GM19239 (cell line): ENCODE measurements at places on chromosomes 3 and 15.

GRCh38 chr3:120416868-120417267, 33.9 kb downstream of the FSTL1 start:
- peak; percentile 6 for DNase-seq

DNA sequence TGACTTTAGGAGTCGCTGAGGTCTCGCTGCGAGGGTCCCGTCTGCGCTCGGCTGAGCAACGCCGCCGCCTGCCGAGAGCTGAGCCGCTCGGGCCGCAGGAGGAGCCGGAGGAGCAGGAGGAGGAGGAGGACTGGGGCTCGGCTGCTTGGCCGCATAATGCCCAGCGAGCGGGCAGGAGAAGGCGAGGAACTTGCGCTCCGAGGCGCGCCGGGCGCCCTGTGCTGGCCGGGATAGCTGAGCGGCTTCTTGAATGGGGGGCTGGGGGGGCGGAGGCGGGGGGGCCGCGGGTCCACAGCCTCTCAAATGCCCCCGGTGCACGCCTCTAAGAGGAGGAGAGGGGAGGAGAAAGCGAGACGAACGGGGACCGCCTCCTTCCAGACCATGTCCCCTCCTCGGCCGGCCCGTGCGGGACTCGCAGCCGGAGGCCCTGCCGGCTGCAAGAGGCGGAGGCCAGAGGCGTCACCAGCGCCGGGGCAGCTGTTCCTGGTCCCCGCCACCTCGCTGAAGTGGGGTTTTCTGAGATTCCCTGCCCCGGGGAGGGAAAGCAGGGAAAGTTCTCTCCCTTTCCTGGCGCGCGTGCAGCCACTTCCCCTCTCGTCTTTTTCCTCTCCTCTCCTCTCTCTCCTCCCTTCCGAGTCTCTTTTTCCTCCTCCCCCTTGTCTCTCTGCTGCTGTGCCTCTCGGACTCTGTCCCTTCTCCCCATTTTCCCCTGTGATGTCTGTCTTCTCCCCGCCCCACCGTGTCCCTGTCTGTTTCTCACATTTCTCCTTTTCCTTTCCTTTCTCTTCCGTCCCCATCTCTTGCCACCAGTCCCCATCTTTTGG, at the start of gene ADAMTS9:
Gene ADAMTS9, minus strand, starts transcription at position 220 of the 824 bp plus-strand sequence. CDS start 343 bp downstream, outside the sequence.
- no peak for DNase-seq

DNA sequence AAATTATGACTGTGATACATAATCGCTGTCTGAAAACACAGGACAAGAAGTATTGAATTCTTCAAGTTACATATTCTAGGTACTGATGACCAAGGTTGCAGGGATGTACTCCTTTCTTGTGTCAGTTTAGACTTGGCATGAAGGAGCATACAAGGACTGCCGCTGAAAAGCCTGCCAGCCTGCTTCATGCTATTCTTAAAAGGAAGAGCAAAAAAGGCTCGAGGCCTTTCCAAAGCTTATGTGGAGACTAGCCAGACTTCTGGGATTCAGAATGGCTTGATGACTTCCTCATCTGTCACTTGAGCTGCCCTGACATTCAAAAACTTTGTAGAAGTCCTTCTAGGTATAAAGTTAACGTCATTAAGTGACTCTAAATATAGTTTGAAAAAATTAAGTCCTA, 92.0 kb downstream of the CADM2 start:
- no peak for DNase-seq

DNA sequence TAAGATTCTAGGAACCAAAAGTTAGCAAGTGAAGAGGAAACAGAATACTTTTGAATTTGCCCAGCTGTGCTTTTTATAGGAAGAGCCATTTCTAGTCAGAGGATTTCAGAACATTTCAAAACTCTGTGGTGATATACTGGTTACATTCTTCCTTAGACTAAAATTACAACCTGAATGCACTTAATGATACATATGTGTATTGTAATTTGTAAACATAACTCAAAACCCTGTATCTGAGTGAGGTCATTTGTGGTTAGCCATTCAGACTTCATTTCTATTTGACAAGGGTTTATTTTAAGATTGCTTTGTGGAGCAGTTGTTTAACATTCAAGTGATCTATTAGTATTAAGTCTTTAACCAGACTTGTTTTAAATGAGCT, 59.4 kb upstream of the TRIM71 start:
- no peak for DNase-seq

GRCh38 chr3:85498177-85498576, 539.4 kb downstream of the CADM2 start:
- DNase-seq: no peak

GRCh38 chr3:11552289-11553264, 91.1 kb downstream of the VGLL4 start:
- no peak for DNase-seq

- DNase-seq: no peak
Measured at GRCh38 chr3:69791106-69791505, 51.8 kb downstream of the MITF start.

DNA sequence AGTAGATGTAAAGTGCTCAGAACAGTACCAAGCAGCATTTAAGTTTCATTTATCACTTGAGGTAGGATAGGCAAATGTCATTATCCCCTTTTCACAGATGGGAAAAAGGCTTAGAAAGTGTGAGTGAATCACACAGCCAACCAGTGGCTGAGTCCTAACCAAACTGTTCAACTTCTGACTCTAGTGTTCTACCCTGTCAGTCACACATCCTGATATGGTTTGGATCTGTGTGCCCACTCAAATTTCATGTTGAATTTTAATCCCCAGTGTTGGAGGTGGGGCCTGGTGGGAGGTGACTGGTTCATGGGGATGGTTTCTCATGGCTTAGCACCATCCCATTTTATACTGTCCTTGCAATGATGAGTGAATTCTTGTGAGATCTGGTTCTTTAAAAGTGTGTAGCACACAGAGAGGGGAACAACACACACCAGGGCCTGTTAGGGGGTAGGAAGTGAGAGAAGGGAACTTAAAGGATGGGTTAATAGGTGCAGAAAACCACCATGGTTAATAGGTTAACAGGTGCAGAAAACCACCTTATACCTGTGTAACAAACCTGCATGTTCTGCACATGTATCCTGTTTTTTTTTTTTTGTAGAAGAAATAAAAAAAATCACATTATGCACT, 304.7 kb downstream of the SUCLG2 start:
- DNase-seq: no peak

DNA sequence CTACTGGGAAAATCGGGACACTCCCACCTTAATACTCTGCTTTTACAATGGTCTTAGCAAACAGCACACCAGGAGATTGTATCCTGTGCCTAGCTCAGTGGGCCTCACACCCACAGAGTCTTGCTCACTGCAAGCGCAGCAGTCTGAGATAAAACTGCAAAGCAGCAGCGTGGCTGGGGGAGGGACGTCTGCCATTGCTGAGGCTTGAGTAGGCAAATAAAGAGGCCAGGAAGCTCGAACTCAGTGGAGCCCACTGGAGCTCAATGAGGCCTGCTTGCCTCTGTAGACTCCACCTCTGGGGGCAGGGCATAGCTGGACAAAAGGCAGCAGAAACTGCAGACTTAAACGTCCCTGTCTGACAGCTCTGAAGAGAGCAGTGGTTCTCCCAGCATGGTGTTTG, 1169.1 kb upstream of the EPHA6 start:
- no peak for DNase-seq

- DNase-seq: peak; percentile 78
Measured at GRCh38 chr3:113695786-113696645, at the start of gene USF3. Gene USF3 (minus strand): TSS chr3:113696642. CDS start chr3:113674878, 21,764 bp downstream.

- DNase-seq: no peak
Measured at GRCh38 chr3:145557405-145557804, 603.6 kb downstream of the PLOD2 start.
